ENCODE measurements at places on chromosomes 3 and 15.

DNA sequence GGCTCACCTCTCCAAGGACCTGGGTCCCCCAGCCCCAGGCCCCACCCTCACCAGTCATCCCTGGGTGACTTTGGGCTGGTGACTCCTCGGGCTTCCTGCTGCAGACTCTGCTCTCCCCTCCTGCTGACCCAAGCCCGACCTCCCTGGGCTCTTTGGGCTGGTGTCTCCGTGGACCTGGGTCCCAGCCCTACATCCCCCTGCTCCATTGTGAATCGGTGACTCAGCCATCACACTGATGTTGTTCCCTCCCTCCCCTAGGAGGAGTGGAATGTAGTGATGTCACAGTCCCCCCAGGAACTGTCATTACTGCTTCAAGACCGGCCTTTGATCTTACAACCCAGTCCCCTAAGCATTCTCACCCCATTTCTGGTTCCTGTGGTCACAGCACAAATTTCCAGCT, 83.7 kb downstream of the ADAMTS7 start:
- no peaks in the 10 kb centered on the region for H3K27me3 ChIP-seq
- H3K4me3 ChIP-seq: no peak overlapping the region
- no peaks in the 10 kb centered on the region for H3K36me3 ChIP-seq

DNA sequence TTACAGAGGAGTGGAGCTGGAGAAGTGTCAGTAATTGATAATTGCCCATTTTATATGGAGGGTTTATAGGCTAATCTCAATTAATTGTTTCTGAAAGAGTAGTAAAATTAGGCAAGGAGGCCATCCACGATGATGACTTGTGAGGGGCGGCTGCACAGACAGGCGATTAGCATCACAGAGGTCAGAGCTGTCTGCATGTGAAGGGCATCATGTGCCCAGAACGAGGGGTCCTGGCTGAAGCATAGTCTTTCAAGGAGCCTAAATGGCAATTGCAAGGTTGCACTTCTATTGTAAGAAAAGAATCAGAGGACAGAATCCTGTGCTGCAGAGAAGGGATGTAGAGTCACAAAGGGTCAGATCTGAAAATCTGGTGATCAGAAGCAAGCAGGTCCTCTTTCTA, 196.6 kb downstream of the EBLN2 start:
- H3K27me3 ChIP-seq: peaks cover 2% of the 10 kb centered on the region
- no peaks in the 10 kb centered on the region for H3K4me1 ChIP-seq
- no peak overlapping the region for H3K27ac ChIP-seq
- H3K4me3 ChIP-seq: no peak overlapping the region
- DNase-seq: no peak
- no peaks in the 10 kb centered on the region for H3K36me3 ChIP-seq

- H3K27ac ChIP-seq: no peak overlapping the region
- H3K27me3 ChIP-seq: no peaks in the 10 kb centered on the region
- H3K36me3 ChIP-seq: peaks cover 10% of the 10 kb centered on the region
- no peak overlapping the region for H3K4me3 ChIP-seq
- DNase-seq: no peak
Measured at GRCh38 chr3:63961891-63962290, 49.7 kb upstream of the SCAANT1 start.

- no peak overlapping the region for H3K4me3 ChIP-seq
- H3K27me3 ChIP-seq: no peaks in the 10 kb centered on the region
- no peak for DNase-seq
- no peaks in the 10 kb centered on the region for H3K4me1 ChIP-seq
- H3K36me3 ChIP-seq: no peaks in the 10 kb centered on the region
Measured at GRCh38 chr15:71509139-71509538, 301.2 kb upstream of the NR2E3 start.

DNA sequence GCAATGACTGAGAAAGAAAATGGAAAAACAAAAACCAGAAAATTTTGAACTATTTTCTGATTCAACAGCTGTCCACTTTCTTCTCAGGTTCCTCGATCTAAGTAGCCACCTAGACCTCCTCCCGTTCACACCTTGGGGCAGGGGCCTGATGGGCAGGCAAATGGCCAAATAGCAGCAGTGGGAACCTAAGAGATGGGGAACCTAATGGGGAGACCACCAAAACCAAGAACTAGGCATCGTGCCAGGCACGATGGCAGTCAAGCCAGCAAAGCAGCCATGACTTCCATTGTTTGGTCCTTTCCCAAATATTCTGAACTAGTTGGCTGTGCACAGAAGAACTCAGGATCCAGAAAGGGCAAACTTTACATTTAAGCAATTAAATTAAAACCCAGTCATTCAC, 57.1 kb downstream of the CAPN7 start:
- DNase-seq: no peak
- H3K4me3 ChIP-seq: no peak overlapping the region
- H3K36me3 ChIP-seq: peaks cover 42% of the 10 kb centered on the region
- H3K4me1 ChIP-seq: peaks cover 23% of the 10 kb centered on the region
- H3K27ac ChIP-seq: no peak overlapping the region

DNA sequence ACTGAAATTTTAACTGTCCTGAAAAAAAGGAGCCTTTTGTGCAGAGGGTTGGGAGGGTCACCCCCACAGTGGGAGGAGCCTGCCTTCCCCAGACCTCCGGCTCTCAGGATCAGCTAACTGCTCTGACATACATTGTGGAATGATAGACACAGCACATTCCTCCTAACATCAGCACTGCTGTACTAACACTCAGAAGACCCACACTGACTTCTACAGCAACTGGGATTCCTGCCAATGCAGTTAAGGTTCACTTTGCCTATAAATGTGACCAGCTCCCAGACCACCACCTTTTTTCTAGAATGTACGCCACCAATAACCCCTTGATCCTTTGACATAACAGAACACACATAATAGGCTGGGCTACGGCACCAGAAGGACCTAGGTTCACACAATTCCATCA, 3.2 kb downstream of the CPEB1 start:
- peaks cover 25% of the 10 kb centered on the region for H3K27me3 ChIP-seq
- peaks cover 12% of the 10 kb centered on the region for H3K4me1 ChIP-seq
- H3K36me3 ChIP-seq: no peaks in the 10 kb centered on the region
- no peak for DNase-seq

- H3K4me1 ChIP-seq: no peaks in the 10 kb centered on the region
- no peak overlapping the region for H3K27ac ChIP-seq
- H3K4me3 ChIP-seq: no peak overlapping the region
- peaks cover 36% of the 10 kb centered on the region for H3K27me3 ChIP-seq
Measured at GRCh38 chr15:74259821-74260607, 23.9 kb downstream of the CCDC33 start.

DNA sequence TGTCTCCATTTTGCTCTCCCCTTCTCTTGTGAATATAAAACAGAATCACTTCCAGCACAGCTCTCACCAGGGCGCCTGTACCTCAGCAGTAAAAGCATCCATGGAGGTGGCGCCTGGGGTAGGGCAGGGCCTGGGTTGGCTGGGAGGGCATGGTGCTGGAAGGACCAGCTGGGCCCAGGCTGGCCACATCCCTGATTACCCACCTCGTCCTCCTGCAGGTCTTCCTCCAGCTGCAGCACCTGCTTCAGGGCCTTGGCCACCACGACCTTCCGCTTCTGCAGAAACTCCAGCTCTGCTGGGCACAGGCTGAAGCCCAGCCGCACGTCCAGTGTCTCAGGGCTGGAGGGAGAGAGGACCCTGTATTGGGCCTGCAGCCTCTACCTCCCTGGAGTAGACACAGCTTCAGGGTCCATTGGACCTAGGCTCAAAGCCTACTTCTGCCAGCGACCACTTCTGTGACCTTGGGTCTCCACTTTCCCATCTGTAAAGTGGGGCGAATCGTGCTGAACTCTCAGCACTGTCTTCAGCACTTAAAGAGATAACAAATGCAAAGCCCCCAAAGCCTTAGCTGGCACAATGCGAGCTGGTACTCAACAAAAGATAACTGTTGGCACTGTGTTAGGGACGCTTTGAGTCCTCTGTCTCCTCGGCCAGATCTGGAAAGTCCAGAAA, 23.8 kb downstream of the PLA2G4E start:
- no peaks in the 10 kb centered on the region for H3K36me3 ChIP-seq
- DNase-seq: no peak

GRCh38 chr15:64740311-64741170, 34.8 kb downstream of the RBPMS2 start:
- no peaks in the 10 kb centered on the region for H3K27me3 ChIP-seq
- H3K27ac ChIP-seq: peak overlapping the region; percentile 56
- H3K36me3 ChIP-seq: no peaks in the 10 kb centered on the region
- H3K4me3 ChIP-seq: no peak overlapping the region
- H3K4me1 ChIP-seq: peaks cover 56% of the 10 kb centered on the region

- no peak overlapping the region for H3K4me3 ChIP-seq
- H3K36me3 ChIP-seq: no peaks in the 10 kb centered on the region
Measured at GRCh38 chr3:155651489-155652218, 93.2 kb downstream of the PLCH1 start.

DNA sequence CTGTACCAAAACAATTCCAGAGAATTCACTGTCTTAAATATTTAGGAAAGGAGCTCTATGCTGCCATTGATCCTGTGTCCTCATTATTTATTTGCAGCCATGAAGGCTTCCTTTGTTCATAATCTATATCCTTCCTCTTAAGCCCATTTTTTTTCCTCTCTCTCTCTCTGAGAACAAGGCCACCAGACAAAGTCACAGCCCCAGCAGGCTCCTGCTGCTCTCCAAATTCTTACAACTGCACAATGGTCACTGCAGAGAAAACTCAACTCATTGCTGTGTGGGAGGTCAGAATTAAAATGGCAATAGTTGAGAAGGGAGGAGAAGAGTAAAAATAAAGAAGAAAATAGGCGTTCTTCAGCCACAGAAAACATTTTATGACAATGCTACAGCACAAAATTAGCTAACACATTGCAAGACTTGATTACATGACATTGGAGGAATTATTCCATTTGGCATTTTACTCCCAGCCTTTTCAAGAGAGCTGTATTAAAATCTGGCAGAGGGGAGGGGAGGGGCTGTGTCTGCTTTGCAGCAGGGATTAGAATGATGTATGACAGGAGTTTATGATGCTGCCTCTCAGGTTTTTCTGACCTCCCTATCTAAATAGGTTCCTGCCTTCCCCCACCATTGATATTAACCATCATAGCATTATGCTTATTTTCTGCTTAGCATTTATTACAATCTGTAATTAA, 399.7 kb upstream of the THBS1 start:
- H3K27ac ChIP-seq: no peak overlapping the region
- DNase-seq: no peak
- no peak overlapping the region for H3K4me3 ChIP-seq
- H3K36me3 ChIP-seq: no peaks in the 10 kb centered on the region
- H3K4me1 ChIP-seq: peaks cover 19% of the 10 kb centered on the region
- H3K27me3 ChIP-seq: no peaks in the 10 kb centered on the region

GRCh38 chr15:28109626-28110455, 10.7 kb upstream of the OCA2 start:
- DNase-seq: no peak
- no peak overlapping the region for H3K27ac ChIP-seq
- H3K4me3 ChIP-seq: no peak overlapping the region
- H3K36me3 ChIP-seq: peaks cover 8% of the 10 kb centered on the region
- H3K27me3 ChIP-seq: no peaks in the 10 kb centered on the region
- peaks cover 17% of the 10 kb centered on the region for H3K4me1 ChIP-seq

DNA sequence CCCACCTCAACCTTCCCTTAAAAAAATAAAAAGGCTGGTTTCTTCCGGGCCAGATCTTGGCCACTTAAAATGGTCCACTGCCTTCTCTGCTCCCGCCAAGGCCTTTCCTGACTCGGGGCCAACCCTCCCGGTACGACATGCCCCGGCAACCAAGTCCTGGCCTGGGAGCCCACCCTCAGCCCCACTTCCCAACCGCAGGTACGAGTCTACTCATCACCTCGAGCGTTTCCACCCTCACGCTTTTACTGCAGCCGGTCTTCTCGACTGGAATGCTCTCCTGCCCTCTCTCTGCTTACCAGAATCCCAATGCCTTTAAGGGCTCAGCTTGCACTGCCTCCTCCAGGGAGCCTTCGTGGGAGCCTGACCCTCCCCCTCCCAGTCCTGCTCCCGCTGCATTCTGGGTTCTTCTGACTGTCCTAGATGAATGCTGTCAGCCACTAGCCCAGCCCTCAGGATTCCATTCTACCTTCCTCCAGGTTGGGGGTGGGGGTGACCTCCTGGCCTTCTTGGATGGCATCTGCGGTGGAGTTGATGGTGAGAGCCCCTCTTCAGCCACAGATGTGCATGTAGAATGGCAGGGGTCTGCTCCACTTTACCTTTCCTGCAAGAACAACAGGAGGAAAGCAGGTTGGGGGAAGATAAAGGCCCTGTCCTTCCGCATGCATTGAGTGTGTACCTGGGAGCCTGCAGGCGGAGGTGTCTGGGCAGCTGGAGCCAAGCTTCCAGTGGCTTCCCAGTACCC, 1.1 kb upstream of the CSRNP1 start:
- peaks cover 37% of the 10 kb centered on the region for H3K4me1 ChIP-seq
- no peaks in the 10 kb centered on the region for H3K36me3 ChIP-seq
- H3K27ac ChIP-seq: peak overlapping the region; percentile 100
- no peak overlapping the region for H3K4me3 ChIP-seq

- no peak overlapping the region for H3K4me3 ChIP-seq
- peaks cover 58% of the 10 kb centered on the region for H3K36me3 ChIP-seq
- no peak overlapping the region for H3K27ac ChIP-seq
- no peaks in the 10 kb centered on the region for H3K4me1 ChIP-seq
Measured at GRCh38 chr3:184345317-184346144, 8.1 kb downstream of the FAM131A start.

- H3K4me3 ChIP-seq: no peak overlapping the region
- H3K27ac ChIP-seq: no peak overlapping the region
- H3K27me3 ChIP-seq: no peaks in the 10 kb centered on the region
- no peak for DNase-seq
- H3K4me1 ChIP-seq: peaks cover 91% of the 10 kb centered on the region
Measured at GRCh38 chr3:52493232-52494017, 1.7 kb upstream of the STAB1 start.
